ENCODE measurements at places on chromosomes 12 and 14.

- DNase-seq: no peak
Measured at GRCh38 chr14:25411781-25412757, 362.1 kb upstream of the STXBP6 start.

DNA sequence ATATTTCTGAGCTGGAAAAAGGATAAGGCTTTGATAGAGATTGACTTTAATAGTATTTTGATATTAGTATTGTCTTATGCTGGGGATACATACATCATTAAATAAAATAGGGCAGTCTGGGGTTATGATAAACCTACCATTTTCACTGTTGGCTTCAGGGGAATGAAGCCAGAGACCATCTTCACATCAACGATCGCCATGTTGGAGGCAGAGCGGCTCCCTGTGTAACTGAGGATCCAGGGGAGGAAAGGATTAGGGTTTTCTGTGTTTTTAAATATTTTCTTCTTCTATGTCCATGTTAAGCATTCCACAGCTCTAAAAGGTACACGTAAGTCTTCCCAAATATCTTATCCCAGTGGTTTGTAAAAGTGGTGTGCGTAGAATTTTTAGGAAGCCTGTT is 45.4 kb downstream of the A2M start:
- no peak for DNase-seq

DNA sequence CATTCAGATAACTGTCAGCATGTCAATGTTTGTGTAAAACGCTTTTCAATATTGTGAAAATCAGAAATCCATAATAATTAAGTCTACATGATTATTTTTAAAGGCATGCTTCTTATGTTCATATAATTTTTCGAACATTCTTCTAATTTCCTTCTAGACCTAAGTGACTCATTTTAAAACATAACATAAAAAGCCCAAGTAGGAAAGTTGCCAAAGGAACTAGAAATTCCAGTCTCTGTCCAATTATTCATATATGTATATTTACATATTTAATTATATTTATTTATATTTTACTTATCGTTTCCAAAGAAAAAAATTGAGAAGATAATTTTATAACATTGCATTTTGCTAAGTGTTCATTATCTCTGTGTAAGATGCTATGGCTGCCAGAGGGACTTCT is 110.4 kb downstream of the TMTC1 start:
- no peak for DNase-seq

DNA sequence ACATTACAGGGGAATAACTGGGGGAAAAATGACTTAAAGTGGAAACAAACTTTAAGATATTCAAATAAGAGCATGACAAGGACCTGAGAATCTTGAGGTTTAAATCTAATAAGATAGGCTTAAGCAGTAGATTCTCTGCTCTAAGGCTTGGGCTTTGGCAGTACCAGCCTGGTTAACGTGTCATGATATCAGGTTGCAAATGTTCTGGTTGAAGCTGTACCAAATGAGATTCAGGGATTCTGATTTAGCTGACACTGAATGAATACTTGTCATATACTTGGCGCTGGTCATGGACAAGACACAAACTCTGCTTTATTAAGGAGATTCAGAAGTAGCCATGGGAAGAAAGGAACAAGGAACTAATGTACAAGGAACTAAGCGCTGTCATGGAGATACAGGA is 6.1 kb downstream of the TCP11L2 start:
- no peak for DNase-seq

- DNase-seq: peak; percentile 44
Measured at GRCh38 chr12:122423258-122424165, 1.0 kb upstream of the CLIP1 start.

- no peak for DNase-seq
Measured at GRCh38 chr12:67804168-67804567, 155.6 kb downstream of the DYRK2 start.

- DNase-seq: peak; percentile 74
Measured at GRCh38 chr14:77067632-77068516, 30.2 kb upstream of the CIPC start.

- DNase-seq: no peak
Measured at GRCh38 chr14:26597071-26597588, 703 bp downstream of the NOVA1 start.

- DNase-seq: no peak
Measured at GRCh38 chr12:129670256-129670920, 233.4 kb downstream of the TMEM132D start.

DNA sequence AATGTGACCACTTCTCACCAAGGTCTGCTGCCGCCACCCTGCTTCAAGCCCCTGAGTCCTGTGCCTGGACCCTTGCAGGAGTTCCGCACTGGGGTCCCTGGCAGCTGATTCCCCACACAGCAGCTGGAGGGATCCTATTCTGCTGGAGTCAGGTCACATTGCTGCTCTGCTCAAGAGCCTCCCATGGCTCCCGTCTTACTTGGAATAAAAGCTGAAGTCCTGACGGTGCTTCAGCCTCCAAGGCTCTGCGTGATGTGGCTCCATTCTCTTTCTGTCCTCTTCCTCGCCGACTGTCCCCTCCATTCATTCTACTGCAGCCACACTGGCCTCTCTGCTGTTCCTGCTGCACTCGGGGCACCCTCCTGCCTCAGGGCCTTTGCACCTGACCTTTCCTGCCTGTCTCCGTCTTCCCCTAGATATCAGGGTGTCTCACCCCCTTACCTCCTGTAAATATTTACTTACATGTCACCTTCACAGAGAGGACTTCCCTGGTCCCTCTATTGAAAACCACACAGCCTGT is 7.6 kb upstream of the SDSL start:
- DNase-seq: no peak

DNA sequence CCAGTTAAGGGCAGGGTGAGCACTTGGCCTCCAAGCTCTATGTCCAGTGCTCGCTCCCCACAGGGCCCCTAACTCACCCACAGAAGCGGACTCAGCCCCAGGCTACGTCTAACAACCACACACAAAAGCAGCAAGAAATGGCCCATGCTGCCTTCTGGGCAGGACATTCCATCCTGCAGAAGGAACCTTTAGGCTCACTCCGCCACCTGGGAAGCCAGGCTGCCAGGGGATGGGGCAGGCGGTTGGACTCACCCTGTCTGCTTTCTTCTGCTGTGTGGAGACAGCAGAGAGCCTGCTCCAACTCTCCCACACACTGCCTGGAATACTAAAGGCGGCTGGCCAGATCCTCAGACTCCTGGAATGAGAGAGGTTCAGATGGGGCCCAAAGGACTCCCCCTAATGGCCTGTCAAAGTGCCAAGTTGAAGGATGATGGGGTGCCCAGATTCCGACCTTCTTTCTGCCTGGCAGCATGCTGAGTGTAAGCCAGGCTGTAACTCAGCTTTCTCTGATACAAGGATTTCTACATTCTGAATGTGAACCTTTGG is 27.7 kb upstream of the BLTP3B start:
- DNase-seq: no peak

DNA sequence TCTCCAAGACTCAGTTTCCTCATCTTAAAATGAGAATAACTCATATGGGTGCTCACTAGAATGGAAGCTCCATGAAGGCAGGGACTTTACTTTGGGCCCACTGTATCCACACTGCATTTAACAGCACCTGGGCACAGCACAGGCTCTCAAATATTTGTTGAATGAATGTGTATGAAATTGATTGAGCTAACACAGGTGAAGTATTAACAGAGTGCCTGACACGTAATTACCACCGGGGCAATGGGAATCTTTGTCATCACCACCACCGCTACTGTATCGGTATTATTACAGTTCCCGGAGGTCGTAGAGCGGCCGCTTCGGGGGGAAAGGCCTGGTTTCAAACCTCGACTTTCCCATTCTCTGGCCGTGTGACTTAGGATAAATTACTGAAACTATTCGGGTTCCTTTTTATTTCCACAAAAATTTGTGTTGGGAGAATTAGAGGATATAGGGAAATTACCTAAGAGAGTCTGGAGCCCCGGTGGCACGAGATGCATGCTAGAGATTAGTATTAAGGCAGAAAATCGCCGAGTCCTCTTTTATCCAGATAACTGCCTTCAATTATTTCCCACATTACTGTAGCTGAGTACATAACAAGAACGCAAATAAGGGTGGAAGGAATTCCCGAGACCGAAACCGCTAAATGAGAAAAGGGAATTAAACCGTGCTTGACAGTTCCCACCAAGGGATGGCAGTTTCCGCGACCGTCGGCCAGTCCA is 1.0 kb upstream of the RIC8B start:
- no peak for DNase-seq

Measured in activated T-cell treated with anti-CD3 and anti-CD28 coated beads, Interleukin-2, amount 50 U/mL, for 24 hours (primary cell).